ENCODE measurements at places on chromosomes 7 and 10. TPM values are rescaled to one million over a fixed set of nuclear protein-coding genes. Genes with fewer than 3 reads are reported as not detected.

DNA sequence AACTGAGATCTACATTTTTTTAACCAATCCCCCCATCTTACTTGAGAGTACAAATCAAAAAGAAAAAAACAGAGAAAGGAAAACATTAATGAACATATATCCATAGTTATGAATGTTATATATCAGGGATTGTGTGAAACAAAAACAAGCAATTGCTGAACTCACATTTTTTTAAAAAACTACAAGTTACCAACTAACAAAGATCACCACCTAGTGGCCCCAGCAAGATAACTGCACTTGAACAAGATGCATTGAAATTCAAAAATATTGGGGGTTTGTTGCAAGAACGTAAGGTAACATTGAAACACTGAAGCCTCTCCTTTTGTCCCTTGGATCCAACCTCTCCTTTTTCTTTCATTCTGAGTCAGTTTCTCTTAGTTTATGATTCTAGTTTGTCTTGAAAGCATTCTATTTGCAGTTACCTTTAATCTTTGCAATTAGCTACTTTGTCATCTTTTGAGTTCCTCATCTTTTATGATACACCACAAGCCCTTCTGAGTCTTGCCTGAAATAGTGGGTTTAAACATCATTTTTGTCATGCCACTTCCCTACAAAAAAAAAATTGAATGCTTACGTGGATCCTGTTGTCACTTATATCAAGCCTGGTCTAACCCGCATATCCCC lies 87.3 kb upstream of the TES start:
- no peak for DNase-seq

The ZNF503 gene
- total RNA-seq, result 10.4 TPM

- no peak for DNase-seq
These were observed 2.4 kb downstream of the PSMC2 start for GRCh38 chr7:103349805-103350204.

GRCh38 chr10:100562008-100562672 lies 26.4 kb downstream of the HIF1AN start:
- DNase-seq, result peak; percentile 78

DNA sequence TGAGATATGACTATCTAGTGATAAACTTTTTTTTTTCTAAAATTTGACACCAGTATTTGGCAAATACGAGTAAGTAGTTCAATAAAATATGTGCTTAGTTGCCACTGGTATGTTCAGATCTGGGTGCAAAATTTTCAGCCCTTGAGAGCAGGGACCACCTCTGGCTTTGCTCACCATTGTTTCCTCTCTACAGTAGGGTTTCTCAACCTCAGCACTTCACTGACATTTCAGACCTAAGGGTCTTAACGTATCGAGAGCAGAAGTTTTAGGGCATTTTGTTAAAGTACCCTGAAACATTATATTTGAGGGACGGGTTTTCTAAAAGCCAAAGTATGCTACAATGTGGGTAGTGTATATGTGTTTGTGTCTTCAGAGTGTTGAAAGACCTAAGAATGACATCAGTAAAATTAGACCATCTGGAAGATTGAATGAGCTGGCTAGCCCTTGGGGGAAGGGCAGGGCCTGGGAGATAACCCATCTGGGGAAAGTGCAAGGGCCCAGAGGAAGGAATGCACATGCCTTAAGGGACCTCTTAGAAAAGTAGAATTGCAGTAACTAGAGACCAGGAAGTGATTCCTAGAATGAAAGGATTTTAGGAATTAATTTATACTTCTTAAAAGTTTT lies 11.8 kb downstream of the BZW2 start:
- no peak for DNase-seq

The SOSTDC1 gene
- total RNA-seq, result 9.9 TPM

The MYH16 gene
- total RNA-seq, result not detected

GRCh38 chr10:19730167-19730906 lies 85.9 kb upstream of the PLXDC2 start:
- DNase-seq, result no peak

DNA sequence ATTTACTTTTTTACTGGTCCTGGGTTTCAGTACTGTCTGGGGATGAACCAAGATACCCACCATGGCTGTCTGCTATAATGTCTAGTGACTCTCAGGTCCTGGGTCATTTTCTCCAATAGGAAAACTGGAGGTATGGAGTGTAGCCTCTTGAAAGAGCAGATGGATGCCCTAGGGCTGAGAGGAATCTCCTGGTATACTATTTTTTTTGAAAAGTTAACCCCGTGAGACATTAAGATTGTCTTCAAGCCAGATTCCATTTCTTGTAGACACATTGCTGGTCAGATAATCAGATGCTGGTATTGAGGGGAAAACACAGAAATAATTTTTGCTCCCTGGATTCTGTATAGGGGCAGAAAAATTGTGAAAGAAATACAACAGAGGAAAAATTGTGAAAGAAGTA lies 97.3 kb downstream of the ZNF680 start:
- no peak for DNase-seq

The ZFAND4 gene
- 15.6 TPM for total RNA-seq

DNA sequence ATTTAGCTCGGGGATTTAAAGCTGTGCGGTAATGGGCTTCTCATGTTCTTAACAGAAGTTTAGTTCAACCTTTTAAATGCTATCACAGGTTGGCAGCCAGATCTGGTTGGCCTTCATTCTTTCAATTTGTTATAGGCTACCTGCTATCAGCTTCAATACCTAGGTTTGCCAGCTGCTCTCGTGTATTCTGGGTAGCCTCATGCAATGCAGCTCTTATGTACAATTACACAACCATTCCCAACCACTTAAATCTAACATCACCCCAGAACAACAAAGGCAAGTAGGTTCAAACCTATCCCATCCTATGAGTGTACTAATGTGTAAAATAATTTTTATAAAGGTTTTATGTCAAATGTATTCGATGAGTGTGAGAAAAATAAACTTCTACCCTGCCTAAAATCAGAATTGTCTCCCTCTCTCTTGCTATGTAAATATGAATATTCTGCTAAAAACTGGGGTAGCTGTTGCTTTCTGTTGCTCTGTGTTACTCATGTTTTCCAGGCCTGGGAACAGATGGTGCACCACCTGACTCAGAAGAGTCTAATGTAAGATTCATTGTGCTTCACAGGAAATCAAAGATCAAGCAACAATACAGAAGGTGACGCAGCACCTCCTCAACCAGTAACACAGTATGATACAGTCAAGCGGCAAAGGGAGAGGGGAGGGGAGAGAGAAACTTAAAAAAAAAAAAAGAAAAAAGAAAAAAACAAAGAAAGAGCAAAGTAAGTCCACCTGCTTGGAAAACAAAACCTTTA lies 188.6 kb downstream of the ETV1 start:
- no peak for DNase-seq

DNA sequence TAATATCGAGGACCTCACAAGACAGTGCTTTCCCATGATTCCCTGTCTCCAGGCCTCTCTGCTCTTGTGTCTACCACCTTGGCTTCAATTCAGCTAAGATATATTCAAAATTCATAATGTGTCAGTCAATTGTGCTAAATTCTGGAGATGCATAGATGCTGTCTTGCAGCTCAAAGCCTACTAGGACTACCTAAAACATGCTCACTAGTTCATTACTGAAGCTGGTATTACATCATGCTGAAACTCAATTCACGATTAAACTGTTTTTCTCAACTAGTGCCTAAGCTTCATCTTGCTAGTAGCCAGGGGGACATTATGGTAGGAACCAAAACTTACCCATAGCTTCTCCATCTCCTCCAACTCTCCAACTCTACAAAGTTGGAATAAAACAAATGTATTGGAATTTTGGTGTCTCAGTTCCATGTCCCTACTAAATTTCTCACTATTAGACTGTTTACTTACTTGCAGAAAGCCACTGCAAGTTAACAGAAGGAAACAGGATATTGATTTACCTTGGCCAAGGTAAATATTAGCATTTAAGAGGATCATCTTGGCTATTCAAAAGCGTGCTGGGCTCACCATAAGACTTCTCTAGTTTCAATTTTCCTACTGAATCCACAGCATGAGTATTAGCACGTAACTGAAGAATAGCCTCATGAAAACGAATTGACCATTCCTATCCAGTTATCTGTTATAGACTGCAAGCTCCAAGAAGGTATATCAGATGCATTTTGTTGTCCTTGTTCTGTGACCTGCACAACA lies 53.6 kb downstream of the CREB3L2 start:
- no peak for DNase-seq

The MKLN1 gene
- total RNA-seq, result 104 TPM

DNA sequence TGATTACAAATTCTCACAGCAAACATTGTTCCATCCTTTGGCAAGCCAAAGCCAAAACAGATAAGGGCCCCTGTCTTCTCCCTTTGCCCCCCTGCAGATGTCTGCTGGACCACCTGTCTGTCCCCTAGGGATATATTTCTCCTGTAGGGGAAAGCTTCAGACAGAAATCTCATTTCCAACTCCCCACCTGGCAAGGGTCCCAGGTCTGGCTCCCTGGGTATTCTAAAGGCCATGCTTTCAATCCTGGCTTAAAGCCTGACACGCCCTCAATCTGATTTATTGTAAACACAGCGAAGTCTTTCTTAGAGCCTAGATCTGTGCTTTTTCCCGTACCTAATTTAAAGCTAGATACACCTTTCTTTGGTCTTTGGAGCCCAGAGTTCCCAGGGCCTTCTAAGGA lies 66.1 kb downstream of the KCNMA1 start:
- no peak for DNase-seq

- no peak for DNase-seq
These were observed 233.1 kb upstream of the TCF7L2 start for GRCh38 chr10:112716924-112717413.

- no peak for DNase-seq
These were observed 27.8 kb downstream of the STN1 start for GRCh38 chr10:103890194-103890658.

- DNase-seq, result no peak
These were observed 428.4 kb downstream of the GFRA1 start for GRCh38 chr10:115844591-115844990.

The GRID2IP gene
- total RNA-seq, result 1.9 TPM

The ITPRID1 gene
- total RNA-seq, result not detected

The OR2A5 gene
- not detected for total RNA-seq

- DNase-seq, result no peak
These were observed 1181.6 kb downstream of the DNAJB9 start for GRCh38 chr7:109751241-109751640.

The AKR1C8 gene
- total RNA-seq, result not detected

- DNase-seq, result no peak
These were observed 121.4 kb downstream of the RNF133 start for GRCh38 chr7:122577449-122578003.

The ARHGAP21 gene
- 463 TPM for total RNA-seq

DNA sequence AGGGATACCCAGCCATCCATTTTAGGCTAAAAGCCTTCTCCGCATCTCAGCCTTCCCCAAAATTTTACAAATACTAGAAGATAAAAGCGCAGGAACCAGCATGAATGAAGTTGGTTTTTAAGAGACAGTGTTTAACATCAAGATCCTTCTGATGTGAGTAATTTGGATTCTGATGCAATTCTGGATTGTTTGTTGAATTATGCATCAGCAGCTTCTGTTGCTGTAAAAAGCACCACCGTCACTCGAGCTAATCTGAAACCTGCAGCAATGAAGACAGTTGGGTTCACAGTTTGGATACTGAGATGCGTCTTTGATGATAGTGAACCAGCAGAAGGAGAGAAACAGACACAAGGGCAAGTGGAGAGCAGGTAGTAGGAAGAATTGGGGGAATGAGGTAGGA lies 179.2 kb downstream of the PLXNA4 start:
- no peak for DNase-seq

The ADCY1 gene
- total RNA-seq, result 172 TPM

The IGFBP3 gene
- total RNA-seq, result 16.3 TPM

- no peak for DNase-seq
These were observed 114.2 kb upstream of the DGKB start for GRCh38 chr7:15016766-15017165.

The EGFR gene
- 31.6 TPM for total RNA-seq

DNA sequence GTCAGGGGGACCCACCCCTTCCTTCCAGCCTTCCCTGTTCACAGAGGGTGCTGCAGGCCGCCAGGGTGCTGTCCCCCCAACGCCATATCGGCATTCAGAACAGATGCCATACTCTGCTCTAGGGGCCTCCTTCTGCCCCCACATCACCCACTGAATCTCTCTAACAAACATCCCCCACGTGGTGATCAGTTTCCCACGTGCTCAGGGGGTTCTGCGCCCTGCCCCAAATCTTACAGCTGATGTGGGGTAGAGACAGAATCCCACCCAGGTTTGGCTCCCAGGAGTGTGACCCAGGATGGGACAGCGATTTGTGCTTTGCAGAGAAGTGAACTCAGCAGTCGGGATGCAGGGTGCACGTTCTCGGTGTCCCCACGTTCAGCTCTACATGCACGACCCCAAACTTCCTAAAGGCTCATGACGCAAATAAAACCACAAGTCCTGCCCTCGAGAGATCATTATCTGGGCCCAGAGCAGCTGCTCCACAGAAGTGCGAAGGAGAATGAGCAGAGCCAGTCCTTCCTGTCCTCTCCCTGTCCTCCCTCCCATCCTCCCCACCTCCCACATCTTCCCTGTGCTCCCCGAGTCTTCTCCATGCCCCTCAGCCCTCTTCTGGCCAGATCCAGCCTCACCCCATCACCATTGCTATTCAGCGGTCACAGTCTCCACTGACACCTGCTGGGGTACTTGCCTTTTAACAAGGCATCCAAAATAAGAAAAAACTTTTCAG lies 423.4 kb downstream of the DNAJB6 start:
- DNase-seq, result no peak

DNA sequence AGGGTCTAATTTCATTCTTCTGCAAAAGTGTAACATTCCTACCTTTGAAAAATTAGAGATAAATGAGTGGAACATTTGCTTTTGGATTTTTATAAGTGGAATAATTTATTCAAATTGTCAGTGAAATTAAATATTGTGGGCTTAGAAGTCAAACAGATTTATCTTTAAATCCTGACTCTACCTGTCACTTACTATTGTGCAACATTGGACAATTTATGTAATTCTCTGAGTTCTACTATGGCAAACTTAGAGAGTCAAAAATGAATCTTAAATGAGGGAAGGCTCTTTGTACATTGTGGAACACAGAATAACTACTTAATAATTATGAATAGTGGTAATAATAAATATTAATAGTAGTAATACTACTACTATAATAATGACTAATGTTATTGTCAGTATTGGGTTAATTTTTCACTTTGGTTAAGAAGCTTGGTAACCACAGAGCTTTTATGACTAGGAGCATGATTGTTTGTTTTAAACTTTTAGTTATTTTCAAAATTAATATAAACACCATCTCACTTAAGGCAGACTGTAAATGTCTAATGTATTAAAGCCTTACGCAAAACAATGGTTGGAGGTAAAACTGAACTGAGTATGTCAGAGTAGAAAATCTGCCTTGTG lies 70.0 kb downstream of the PRKG1 start:
- no peak for DNase-seq

The SLC18A3 gene
- total RNA-seq, result not detected

- no peak for DNase-seq
These were observed 230.8 kb downstream of the ELFN1 start for GRCh38 chr7:1900847-1901246.

DNA sequence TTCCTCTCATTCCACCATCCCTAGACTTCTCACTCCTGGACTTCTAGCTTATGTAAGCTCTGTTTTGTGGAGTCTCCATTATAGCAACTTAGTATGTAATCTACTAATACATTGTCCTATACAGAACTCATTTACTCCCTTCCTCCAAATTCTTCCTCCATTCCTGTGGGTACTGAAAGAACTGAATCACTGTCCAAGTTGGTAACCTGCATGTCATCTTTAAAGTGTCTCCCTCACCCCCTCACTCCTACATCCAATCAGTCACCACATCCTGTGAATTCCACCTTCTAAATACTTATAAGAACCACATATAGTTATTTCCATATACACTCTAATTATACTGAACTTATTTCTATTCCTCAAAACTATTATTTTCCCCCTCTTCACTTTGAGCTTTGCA lies 20.3 kb downstream of the AASS start:
- DNase-seq, result no peak

GRCh38 chr10:115029452-115030375 lies 63.5 kb upstream of the ATRNL1 start:
- DNase-seq, result no peak

All from dorsolateral prefrontal cortex (tissue), 122 donors.